ENCODE measurements at places on chromosomes 2 and 18.

GRCh38 chr2:120818441-120818920, 82.8 kb downstream of the GLI2 start:
- no peak for DNase-seq

GRCh38 chr2:189204322-189204941, 24.9 kb upstream of the COL5A2 start:
- no peak for DNase-seq

DNA sequence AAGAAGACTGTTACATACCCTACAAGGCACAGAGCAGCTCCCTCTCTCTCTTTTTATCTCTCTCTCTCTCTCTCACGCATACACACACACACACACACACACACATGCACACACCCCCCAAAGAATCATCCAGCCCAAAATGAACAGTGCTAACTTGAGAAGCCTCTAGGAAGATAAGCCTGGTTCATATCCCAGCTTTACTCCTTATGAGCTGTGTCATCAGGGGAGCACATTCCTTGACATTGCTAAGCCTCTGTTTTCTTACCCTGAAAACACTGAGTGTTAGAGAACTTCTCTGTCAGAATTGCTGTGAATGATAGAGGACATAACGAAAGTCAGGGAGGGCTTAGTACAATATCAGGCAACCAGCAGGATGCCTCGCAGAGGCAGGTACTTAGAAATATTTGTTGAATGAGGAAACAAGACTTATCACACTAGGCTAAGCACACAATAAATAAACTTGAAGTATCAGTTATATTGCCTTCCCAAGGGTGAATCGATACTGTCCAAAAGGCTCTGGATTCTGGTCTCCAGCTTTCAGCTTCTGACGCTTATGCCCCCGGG, 725.6 kb upstream of the ID2 start:
- DNase-seq: no peak

GRCh38 chr18:23618862-23619387, 32.6 kb upstream of the NPC1 start:
- no peak for DNase-seq

GRCh38 chr2:101273056-101273455, 20.4 kb downstream of the CNOT11 start:
- no peak for DNase-seq

DNA sequence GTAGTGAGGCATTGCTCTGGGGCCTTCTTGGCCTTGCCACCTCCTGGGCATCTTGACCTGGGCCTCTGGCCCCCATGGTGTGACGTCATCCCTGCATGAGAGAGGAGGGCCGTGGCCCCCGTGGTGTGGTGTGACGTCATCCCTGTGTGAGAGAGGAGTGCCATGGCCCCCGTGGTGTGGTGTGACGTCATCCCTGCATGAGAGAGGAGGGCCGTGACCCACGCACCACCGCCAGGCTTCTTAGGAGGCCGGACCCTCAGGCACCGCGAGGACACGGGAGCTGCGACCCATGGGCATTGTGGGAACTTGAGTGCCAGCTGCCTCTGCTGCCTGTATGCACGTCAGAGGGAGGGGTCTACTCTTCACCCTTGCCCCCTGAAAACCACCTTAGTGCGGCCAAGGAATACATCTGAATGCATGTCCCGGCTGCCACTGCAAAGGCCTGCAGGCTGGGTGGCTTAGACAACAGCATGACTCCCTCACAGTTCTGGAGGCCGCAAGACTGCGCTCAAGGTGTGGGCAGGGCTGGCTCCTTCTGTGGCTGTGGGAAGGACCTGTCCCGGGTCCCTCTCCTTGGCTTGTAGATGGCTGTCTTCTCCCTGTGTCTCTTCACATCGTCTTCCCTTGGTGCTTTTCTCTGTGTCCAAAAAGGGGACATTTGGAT, 20.8 kb upstream of the OTOS start:
- no peak for DNase-seq

DNA sequence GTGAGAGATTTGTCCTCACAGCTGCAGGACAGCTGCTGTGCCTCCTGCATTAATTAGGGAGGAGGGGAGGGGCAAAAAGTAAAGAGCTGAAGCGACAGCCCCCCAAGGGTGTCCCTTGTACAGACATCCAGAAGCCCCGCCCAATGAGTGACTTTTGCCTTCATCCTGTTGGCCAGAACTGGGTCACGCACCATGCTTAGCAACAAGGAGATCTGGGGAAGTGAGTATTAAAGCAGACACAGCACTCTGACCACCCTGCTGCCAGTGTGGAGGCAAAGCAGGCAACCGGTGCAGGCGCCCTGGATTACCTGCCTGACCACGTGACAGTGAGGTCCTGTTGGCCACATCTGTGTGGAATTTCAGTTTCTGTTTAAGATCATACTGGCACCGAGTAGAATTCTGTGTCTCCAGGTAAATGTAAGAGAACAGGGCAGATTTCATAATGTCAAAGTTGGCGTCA, 21.5 kb upstream of the BIN1 start:
- DNase-seq: no peak

DNA sequence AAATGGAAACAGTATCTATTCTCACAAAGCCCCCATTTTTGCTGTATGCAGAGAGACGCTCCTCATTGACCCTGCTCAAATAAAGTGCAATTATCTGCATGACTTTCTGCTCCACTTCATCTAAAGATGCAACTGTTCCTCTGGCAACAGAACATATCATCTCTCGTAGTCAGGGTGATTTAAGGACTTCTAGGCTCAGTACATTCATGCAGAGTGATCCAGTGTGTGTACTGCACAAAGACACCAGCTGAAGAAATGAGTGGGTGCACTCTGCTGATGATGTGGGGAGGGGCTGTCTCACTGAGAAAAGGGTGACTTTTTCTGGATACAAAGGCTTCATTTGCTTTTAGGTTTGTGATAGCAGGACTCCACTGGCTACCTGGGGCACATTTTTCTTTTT, 355.2 kb downstream of the GALNT13 start:
- no peak for DNase-seq

- no peak for DNase-seq
Measured at GRCh38 chr18:79819064-79819967, 21.6 kb downstream of the KCNG2 start.

Data from T-helper 9 cell (primary cell).